Thoracic aorta (tissue), 2 donors: ENCODE measurements at places on chromosomes 2 and 18. TPM values are rescaled to one million over a fixed set of nuclear protein-coding genes. Genes with fewer than 3 reads are reported as not detected.

GRCh38 chr2:12858786-12859185 lies 142.1 kb downstream of the TRIB2 start:
- DNase-seq, result no peak

- no peak for DNase-seq
Observed at GRCh38 chr2:240581811-240582210, 4.7 kb upstream of the CAPN10 start.

The RFTN2 gene
- 18.9 TPM for total RNA-seq

The AQP12B gene
- not detected for total RNA-seq

GRCh38 chr2:240168546-240169361 lies 28.3 kb upstream of the OTOS start:
- no peak for DNase-seq

GRCh38 chr2:130913891-130914290 lies 77.2 kb downstream of the ARHGEF4 start:
- DNase-seq, result no peak

The COLEC11 gene
- 22.5 TPM for total RNA-seq

DNA sequence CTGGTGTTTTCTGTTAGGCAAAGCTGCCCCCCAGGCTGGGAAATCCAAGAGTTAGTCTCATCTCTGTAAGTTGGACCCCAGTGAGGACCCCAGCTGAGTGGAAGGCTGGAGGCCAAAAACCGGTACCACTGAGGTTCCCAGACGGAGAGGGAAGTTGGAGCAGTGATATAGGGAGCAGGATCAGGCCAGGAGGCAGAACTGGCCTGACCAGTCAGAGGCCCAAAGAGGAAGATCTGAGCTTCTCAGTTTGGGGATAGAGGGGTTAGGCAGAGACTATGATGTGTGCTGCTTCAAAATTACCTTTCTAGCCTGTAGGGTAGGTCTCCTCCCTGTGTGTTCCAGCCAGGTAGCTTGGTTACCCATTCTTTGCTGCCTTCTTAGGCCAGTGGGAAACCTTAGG lies 4.6 kb upstream of the RNF181 start:
- no peak for DNase-seq

- no peak for DNase-seq
Observed at GRCh38 chr2:37681587-37681986, 10.1 kb upstream of the CDC42EP3 start.

The OTX1 gene
- total RNA-seq, result not detected

DNA sequence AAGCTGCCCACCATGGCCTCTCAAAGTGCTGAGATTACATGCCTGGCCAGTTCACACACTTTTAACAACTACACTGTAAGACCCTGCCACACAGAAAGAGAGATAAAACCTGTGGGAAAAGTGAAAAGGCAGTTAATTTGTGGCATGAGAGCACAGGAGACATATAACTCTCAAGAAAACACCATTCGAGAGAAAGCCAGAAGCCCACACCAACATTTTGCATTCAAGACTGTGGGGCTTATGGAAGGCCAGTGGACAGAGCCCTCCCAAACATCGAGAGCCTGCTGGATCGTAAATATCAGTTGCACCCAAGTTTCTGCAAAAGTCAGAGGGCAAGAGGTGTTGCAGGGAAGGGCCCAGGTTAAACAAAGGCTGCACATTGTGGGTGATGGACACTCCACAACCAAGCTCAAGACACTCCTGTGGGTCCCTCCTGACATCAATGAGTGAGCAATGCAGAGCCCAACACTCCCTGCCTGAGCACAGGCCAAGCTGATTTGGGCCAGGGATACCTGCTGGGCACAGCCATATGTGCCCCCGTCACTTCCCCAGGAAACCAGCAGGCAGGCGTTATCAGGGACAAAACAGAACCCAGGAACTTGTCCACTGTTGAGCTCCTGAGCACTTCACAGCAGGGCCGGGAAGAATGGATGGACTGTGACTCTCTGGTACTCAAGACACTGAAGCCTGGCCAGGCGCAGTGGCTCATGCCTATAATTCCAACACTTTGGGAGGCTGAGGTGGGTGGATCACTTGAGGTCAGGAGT lies 114.4 kb downstream of the ZFP36L2 start:
- no peak for DNase-seq

DNA sequence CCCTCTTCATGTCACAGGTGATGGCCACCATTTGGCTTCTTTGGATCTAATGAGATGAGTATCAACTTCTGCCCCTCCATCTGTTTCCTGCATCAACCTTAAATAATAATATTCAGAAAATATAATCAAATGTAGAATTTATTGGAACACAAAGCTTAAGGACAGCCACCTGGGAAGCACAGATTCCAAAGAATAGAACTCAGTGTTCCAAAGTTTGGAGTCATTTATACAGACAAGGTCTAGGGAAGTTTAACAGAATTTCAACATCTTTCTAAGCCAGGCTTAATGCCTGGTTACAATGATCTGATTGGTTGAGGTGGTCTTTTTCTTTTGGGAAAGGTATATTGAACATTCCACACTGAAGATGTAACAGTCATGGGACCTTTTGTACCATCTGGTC lies 218.0 kb upstream of the PIEZO2 start:
- no peak for DNase-seq

- no peak for DNase-seq
Observed at GRCh38 chr2:84170979-84171378, 288.1 kb downstream of the SUCLG1 start.

The ZNF385B gene
- 0.41 TPM for total RNA-seq

DNA sequence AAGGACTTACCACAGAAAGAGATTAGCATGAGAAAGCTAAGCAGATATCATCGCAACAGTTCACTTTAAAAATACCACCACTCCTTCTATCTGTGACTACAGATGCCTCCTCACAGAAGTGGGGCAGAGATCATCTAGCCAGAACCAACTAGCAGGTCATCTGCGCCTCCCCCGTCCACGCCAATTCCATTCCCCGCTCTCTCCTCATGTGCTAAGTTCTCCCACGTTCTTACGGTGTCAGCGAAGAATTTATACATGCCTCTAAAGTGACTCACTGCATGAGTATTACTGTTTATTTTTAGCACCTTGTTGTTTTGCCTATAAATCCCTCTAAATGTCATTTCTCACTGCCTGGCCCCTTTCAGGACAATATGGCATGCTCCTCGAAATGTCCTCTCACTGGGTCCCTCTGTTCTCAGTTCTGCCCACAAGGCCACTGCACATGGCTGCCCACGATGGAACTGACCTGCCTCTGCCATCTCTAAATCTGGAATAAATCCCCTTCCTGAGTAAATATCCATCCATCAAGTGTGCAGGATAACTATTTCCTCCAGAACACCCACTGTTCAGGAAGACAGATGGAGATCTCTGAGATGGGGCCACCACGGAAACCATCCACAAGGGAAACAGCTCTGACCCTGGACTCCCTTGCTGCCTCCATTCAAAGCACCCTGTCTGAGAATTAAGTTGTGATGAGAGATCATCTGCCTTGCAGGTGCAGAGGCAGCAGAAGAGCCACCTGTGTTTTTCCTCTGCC lies 137.7 kb downstream of the IRS1 start:
- peak; percentile 45 for DNase-seq

DNA sequence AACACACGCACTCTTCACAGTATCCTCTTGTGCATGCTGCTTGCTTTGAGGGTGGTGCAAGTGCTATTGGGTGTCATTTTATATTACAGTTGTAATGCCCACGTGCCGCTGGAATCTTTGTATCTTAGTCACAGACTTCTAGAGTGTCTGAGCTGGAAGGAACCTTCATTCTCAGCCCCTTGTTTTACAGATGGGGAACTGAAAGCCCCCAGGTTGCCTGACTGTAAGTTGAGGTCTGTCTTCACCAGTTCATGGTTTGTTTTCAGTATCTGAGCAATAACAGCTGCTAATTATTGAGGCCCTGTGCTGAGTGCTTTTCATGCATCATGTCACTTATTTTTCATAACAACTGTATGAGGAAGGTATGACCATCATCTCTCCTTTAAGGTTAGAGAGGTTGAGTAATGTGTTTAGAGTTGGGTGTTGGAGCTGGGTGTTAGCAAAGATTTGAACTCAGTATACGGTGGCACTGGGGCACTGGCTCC lies 77.0 kb downstream of the PRKCE start:
- DNase-seq, result no peak

- no peak for DNase-seq
Observed at GRCh38 chr2:189437926-189438325, 3.3 kb upstream of the WDR75 start.

The SNORC gene
- total RNA-seq, result 0.41 TPM

DNA sequence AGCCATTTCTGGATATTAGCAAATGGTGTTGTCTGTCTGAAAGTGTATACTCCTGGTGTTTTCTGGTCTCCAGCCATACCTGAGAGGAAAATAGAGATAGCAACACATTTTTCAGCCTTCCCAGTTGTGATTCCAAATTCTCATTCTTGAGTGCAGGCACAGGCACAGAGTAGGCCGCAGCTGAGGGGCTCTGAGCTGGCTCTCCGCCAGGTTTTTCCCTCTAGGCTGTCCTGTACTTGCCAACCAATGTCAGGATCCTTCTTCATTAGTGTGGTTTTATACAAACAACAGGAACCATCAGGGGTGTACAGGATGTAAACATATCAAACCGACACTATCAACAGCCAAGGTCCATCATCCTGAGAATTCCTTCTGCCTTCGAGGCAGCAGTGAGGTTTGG lies 1733.6 kb upstream of the CELF4 start:
- DNase-seq, result no peak

GRCh38 chr2:168722592-168722991 lies 79.8 kb upstream of the NOSTRIN start:
- DNase-seq, result no peak

The SCYGR2 gene
- not detected for total RNA-seq

The NT5DC4 gene
- not detected for total RNA-seq

The CELF4 gene
- not detected for total RNA-seq

- DNase-seq, result no peak
Observed at GRCh38 chr2:43005245-43005974, 213.0 kb upstream of the HAAO start.

The CPO gene
- total RNA-seq, result not detected

The PIKFYVE gene
- total RNA-seq, result 18.0 TPM

DNA sequence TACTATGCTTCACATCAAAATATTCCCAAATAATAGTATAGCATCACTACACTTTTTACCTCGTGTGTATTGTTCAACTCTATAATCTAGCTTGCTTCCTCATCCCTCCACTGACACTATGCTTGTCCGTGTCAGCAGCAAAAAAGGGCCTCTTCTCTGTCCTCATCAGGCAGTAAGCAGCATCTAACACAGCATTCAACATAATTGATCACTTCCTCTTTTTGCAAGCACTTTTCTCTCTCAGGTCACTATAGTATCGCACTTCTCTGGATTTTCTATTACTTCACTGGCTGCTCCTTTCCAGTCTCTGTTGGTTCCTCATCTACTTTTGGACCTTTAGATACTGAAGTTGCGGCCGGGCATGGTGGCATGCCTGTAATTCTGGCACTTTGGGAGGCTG lies 64.9 kb upstream of the ZSWIM2 start:
- no peak for DNase-seq

The PLB1 gene
- total RNA-seq, result 19.2 TPM

The ST6GAL2 gene
- total RNA-seq, result 71.1 TPM

The POTEJ gene
- total RNA-seq, result not detected

DNA sequence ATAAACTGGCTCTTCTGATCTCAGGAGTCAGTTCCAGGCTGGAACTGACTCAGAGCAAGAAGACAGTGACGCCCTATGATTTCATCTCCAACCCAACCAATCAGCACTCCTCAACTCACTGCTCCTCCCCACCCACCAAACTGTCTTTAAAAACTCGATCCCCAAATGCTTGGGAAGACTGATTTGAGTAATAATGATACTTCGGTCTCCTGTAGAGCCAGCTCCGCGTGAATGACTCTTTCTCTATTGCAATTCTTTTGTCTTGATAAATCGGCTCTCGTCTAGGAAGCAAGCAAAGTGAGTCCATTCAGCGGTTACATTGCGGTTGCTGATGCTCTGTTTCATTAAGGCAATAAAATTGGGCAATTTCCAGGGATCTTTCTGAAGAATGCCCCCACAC lies 1025.3 kb upstream of the CNTNAP5 start:
- no peak for DNase-seq

The ATG16L1 gene
- total RNA-seq, result 21.8 TPM

DNA sequence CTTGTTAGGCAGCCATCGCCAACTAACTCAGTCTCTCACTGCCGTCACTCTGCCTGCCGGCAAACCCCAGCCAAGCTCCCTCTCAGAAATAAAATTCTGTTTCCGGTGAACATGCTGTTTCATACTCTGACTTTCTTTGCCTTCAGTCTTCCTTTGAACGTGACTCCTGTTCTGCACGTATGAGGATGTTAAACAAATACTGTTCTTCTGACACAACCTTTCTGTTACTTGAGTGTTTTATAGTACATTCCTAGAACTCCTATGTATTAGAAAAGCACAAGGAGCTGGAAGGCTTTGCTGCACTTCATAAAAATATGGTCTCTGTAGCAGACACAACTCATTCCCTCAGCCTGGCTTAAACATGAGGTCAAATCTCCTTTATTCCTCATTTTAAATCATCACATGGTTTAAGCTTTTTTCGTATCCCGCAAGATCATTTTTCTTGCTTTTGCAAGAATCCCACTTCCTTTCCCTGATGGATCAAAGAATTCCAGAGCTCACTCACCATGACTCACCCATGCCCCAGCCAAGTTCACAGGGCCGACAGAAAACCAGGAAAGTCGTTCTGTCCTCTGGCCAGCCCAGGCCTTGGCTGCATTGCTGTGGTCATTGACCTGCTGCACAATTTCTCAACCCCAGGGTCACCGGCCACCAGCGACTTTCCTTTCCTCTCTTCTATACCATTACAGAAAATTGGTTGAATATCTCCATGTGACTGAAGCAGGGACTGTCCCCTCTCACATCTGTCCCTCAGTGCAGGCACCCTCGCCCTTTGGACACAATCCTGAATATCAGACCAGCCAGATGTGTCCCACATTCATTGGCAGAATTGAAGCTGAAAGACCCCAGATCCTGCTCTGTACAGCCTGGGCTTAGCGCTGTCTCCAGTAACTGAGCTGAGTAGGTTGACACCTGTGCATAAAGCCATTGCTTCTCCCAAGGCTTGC lies 183.1 kb upstream of the ARL4C start:
- peak; percentile 58 for DNase-seq

DNA sequence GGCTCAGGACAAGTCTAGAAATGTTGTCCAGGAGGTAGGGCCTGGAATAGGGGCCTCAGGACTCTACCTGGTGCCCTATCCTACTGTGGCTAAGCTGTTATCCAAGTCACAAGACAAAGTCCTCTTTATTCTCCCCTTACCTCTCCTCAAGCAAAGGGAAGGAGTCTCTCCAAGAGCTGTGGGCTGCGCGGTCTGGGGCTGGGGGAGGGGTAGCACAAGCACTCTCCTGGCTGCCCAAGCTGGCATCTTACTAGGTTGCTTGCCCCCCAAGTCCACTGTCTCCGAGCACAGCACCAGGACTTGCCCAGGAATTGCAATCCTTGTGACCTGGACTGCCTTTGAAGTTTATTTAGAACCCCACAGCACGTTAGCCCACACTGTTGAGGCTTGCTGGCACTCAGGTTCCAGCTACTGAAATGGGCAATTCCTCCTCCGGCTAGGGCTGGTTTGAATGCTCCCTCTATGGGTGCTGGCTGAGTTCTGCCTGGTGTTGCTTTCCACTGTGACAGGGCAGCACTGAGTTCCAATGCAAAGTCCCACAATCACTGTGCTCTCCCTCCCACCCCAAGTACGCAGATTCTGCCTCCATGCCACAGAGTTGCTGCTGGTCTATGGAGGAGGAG lies 18.5 kb downstream of the DHRS9 start:
- no peak for DNase-seq
